ENCODE measurements at places on chromosomes 1 and 21.
A peak's percentile ranks its signal among the peaks of the same experiment; 100 is the strongest.

- DNase-seq = peak; percentile 48
Measured at GRCh38 chr1:6414443-6414844, 5.3 kb downstream of the HES2 start.

GRCh38 chr1:204451352-204452124 is 39.9 kb upstream of the PPP1R15B start:
- DNase-seq = no peak

DNA sequence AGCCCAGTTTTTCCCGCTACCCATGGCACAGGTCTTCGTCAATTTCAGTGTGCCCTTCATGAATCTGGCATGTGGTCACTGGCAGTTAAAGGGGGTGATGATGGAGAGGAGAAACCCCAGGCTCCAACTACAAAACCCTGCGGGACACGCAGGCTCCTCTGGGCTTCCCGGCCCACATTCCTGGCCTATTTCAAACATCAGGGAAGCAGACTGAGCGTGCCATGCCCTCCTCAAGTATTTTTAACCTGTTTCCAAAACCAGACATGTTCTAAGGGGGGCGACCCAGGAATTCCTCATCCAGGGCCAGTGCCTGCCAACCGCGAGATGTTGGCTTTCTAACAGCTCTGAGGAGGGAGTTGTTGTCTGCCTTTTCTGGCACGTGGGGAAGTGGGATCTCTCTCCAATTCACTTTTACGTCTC is 85.1 kb downstream of the CAPZB start:
- no peak for DNase-seq

GRCh38 chr1:58779801-58780382 is 4.0 kb downstream of the JUN start:
- no peak for DNase-seq

GRCh38 chr1:43481491-43481890 is 27.8 kb upstream of the HYI start:
- no peak for DNase-seq

- DNase-seq = no peak
Measured at GRCh38 chr1:90879281-90879680, 142.6 kb downstream of the ZNF644 start.

DNA sequence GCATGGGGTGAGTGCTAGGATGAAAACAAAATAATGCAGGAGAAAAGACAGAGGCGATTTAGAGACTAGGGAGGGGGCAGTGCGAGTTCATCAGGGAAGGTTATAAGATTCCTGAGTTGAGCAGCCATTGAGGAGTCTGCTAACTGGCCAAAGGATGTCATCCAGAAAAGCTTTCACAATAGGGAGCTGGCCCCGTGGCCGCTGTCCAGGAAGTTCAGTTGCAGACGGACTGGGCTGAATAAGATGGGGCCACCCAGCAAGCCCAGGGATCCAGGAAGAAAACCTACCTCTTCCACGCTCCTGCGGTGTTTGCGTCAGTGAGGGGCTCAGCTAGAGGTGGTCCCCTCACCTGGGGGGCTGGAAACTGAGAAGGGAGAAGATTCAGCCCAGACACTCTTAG is 4.0 kb upstream of the PKP1 start:
- no peak for DNase-seq

DNA sequence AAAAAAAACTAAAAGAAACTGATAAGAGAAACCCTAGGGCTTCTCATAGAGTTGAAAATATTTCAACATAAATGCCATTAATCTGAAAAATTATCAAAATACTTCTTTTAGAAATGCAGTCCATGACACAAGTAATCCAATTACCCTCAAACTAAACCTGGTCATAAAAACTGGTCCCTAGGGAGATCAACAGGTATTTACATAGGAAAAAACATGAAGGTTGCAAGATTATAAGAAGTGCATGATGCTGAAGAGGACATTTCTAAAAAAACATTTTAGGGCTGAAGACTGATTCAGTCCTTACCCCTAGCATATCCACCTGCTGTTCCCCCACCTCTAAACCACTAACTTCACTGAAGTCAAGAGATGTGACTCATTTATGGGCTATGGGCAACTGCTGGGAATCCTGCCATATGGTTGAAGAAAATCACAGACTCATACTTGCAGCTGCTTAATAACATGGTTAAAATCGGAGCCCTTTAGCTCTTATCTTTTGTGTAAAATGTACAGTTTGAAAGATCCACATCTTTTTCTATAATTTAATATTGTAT is 131.0 kb upstream of the RUNX1 start:
- DNase-seq = no peak

DNA sequence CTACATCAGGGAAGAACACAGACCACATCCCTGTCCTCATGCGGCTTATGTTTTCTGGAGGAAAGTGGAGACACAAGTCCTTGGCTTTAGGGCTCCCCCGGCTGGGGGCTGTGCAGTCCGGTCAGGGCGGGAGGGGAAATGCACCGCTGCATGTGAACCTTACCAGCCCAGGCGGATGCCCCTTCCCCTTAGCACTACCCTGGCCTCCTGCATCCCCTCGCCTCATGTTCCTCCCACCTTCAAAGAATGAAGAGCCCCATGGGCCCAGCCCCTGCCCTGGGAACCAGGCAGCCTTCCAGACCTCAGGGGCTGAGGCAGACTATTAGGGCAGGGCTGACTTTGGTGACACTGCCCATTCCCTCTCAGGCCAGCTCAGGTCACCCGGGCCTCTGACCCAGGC is 45.5 kb downstream of the TNNT2 start:
- no peak for DNase-seq

DNA sequence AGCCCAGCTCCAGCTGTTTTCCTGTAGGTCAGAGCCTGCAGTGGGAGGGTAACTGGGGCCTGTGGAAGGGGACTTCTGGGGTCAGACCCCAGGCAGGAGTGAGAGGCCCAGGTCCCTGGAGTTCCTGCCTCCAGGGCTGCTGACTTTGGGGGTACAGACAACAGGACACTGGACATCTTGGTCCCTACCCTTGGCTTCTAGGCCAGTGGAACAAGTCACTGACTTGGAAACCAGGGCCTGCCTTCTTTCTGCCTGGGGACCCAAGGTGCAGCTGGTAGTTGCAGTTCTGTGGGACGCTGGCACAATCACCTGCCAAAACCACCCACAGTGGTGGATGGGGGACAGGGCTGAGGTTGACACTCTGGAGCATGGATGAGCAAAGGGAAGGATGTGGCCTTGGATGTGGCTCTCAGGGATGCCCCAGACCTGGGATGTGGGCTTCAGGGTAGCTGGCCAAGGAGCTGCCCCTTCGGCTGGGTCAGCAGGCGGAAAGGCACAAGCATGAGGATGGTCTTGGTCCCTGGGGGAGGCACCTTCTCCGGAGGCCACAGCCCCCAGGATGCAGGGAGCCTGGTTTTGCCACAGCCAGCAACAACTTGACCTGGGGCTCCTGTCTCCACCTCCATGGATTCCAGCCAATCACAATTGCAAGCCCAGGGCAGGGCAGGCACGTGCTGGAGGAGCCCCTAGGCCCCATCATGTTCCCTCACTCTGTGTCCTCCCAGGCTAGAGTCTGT is 5.8 kb downstream of the JMJD4 start:
- DNase-seq = no peak

- DNase-seq = no peak
Measured at GRCh38 chr1:96598416-96599168, 123.0 kb upstream of the PTBP2 start.

DNA sequence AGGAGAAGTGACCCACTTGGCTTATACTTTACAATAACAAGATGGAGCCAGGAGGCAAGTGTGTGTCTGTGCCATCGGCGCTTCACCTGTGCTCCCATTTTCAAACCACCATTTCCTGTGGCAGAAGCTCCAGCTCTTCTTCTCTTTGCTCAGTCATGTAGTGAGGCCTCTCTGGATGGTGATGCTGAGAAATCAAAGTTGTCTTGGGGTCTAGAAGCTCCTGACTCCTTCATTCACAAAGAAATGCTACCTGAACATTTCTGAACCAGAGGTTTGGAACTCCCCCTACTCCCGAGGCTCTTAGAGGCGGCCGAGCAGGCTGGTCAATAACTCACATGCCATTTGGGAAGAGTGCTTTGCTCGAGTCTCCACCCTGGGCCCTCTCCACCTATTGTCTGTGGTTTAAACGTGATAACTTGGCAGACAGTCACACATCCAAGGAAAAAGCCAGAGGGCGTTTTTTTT is 18.0 kb downstream of the SLAMF1 start:
- no peak for DNase-seq

DNA sequence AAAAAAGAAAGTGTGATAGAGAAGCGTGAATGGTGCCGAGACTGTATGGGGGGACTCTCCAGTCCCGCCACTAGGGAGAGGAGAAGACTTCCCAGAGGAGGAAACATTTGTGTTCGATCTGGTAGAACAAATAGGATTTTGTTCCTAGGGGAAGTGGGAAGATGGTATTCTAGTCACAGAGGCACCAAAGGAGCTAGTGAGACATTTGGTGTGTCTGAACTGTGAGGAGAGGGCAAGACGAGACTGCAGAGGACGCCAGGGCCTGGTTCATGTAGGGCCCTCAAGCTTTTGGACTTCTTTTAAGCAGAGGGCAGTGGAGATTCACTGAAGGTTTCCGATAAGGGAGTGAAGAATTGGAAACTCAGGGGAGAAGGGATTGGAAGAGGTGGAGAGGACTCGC is 2.9 kb downstream of the BTBD19 start:
- no peak for DNase-seq

DNA sequence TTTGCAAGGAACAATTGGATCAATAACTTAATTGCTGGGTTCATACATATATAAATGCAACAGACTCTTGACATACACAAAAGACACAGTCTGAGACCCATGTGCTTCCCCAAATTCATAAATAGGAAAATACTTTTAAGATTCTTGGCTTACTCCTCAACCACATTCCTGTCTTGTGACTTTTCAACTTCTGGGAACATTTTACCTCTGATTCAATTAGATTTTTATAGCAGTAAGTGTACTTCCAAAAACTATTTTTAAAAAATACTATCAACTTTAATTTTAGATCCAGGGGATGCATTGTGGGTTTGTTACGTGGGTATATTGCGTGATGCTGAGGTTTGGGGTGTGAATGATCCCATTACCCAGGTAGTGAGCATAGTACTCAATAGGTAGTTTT is 406.7 kb downstream of the RPS6KC1 start:
- no peak for DNase-seq

GRCh38 chr1:54229281-54229891 is 29.4 kb downstream of the MRPL37 start:
- DNase-seq = peak; percentile 48

DNA sequence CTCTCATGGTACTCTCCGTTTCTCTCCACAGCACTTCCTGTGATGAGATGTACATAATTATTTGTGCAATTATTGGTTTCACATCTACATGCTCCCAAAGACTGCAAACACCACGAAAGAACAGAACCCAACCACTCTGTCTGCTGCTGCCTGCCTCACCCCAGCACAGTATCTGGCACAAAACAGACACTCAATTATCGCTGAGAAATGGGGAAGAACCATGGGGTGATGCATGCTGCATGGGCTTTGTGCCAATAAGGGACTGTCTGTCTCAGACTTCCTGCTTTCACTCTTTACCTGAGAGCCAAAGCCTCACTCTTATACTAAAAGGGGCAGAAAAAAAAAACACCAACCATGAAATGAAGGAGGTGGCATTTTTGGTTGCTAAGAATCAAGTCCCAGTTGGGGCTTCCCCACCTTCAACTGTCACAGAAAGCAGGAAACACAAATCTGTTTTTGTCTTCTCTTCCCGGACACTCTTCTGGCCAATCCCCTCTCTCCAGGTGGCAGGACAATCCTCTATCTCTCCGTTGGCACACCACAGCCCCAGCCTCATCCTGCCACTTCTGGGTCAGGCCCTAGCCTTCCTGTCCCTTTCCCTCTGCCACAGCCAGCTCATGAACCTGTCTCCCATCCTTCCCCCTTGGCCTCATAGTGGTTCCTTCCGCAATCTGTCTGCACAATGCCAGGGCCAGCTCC is 82.0 kb downstream of the TGFBR3 start:
- peak; percentile 54 for DNase-seq

GRCh38 chr1:207309745-207310273 is 11.7 kb upstream of the CD55 start:
- no peak for DNase-seq

DNA sequence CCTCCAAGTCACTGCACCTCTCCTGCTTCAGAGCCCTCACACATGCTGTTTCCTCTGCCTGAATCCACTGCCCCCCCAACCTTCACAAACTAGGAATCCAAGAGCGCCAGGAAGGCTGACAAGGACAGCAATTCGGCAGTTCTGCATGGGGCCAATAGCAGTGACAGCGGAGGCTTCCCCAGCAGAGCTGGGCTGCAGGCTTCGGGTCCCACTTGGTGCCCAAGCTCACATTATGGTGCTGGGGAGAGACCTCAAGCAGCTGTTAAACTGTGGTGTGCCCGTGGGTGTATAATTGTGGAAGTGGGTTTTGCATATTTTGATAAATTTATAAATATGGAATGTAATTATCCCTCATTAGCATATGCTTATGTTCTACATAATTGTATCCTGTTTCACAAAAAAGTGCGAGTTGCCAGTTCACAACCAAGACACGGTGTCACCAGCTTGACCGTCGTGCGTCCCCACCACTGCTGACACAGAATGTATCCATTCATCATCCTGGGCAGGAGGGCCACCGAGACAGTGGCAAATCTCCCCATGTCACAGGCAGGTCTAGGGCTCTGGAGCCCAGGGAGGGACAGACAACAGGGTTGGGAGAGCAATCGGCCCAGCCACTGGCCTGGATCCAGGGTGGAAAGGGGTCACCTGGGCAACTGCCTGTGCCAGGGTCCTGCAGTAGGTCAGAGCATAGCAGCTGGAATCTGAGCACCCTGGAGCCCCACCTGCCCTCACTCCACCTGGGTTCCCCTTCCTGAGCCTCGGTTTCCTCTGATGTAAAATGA is 81.6 kb downstream of the MATN1 start:
- no peak for DNase-seq

GRCh38 chr1:51070011-51070410 is 32.0 kb upstream of the C1orf185 start:
- DNase-seq = no peak

- no peak for DNase-seq
Measured at GRCh38 chr1:224433041-224433691, 1.4 kb downstream of the WDR26 start.

DNA sequence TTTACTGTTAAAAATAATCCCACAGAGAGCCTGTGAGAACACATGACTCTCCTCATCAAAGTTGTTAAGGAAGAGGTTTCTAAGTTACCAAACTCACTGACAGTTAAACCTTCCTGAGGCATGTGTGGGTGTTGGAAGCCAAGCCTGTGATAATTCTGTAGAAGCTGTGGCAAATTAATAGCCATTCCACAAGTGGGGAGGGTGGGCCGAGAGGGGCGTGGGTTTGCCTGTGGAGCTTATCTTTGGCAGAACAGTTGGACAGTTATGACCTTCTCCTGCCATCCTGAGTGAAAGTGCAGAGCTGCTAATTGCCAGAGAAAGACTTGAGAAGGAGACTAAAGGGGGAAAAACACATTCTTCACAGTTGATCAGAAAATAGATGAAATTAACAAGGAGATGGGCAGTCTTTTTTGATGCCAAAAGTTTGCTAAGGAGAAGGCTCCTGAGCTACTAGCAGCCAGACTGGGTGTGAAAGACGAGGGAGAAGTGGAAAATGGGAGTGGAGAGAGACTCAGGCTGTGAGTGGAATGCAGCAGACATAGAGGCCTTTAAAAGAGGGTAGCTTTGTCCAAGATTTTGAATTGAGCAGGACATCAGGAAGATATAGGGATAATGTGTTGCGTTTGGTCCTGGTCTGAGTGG is 1.6 kb upstream of the PLA2G2C start:
- no peak for DNase-seq
